ENCODE measurements at places on chromosomes 4 and X.
A peak's percentile ranks its signal among the peaks of the same experiment; 100 is the strongest.

DNA sequence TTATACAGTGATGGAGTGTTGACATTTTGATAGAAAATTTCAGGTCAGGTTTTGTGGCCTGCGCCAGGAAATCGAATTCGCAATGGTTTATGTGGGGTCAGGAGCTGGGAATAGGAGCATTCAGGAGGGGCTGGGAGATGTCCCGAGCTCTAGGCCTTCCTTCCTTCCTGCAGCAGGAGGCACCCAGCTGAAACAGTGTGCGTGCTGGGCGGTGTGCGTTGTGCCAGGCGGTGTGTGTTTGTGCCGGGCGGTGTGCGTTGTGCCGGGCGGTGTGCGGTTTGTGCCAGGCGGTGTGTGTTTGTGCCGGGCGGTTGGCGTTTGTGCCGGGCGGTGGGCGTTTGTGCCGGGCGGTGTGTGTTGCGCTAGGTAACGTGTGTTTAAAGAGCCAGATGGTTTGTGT is 1.7 kb downstream of the UVSSA start:
- no peak for DNase-seq

DNA sequence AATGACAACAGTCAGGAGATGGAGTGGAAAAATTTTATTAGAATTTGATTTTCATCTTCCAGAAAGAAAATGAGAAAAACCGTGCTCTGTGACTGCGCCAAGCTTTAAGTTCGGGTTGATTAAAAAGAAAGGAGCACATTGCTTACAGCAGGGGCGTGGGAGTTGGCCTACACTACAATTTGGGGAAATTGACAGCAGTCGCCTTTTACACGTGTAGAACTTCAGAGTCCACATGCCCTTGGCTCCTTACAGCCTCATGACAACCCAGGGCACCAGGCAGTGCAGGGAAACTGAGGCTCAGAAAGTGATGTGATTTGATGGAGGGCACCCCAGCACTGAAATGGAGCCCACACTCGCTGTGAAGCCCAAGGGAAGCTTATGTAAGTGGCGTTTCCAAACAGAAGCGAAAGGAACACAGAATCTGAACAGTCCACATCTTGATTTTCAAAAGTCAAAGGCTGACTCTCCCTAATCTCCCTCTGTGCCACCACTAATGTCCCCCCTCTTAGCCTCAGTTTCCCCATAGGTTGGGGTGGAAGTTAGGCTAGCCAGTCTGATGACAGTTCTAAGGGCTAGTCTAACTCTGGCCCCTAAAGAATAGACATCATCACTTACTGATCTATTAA is 5.5 kb downstream of the PPP2R2C start:
- peak; percentile 52 for DNase-seq

GRCh38 chrX:103783971-103784370 is 7.3 kb downstream of the PLP1 start:
- DNase-seq: peak; percentile 34

- DNase-seq: no peak
Observed at GRCh38 chr4:155639704-155640523, 26.7 kb upstream of the GUCY1A1 start.

GRCh38 chrX:9286234-9286633 is 178.6 kb upstream of the TBL1X start:
- DNase-seq: no peak

DNA sequence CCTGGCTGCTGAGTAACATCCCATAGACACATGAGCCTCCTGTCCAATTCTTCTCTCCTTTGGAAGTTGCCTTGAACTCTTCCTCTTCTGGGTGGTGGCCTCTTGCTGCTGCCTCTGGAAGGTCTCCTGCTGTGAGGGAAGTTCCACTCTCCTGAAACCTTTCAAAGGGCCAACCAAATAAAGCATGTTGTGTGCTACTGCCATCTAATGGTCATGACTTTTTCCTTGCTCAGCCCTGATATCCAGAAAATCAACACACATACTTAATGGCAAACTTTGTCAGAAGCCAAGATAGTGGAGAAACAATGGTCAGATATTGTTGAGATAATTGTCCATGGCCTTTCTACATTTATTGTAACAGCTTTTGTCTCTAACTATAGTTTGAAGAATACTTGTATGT is 19.1 kb upstream of the ZXDA start:
- DNase-seq: no peak

GRCh38 chr4:155769090-155769489 is 10.3 kb downstream of the GUCY1B1 start:
- DNase-seq: no peak

- no peak for DNase-seq
Observed at GRCh38 chr4:38985410-38986100, 46.7 kb downstream of the TMEM156 start.

DNA sequence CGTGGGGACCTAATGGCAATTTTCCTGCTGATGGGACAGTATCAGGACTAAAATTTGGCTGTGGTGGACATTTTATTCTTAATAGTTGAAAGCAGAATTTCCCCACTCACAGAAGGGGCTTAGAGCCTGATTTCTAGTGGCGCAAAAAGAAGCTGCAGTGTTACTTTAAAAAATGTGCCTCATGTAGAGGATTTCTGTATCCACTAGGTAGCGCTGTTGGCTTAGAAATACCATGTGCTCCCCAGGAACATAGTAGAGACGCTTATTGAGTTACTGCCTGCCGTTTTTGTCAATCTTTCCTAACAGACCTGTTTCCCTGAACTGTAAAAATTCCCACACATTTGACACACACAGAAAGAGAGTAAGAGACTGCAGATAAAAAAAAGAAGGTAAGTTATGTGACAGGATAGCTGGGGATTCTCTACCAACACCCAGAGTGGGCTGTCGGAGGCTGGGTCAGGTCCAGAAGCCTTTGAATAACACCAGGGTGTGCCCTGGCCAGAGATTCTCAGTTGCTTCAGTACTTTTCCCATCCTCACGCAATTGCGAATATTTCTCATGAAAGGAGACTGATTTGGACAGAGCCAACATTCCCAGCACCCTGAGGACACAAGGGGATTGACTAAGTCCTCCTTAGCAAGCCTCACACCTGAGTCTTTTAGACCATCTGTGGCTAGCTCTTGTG is 88.4 kb downstream of the ZXDA start:
- DNase-seq: no peak

GRCh38 chr4:124318292-124318691 is 394.2 kb downstream of the ANKRD50 start:
- no peak for DNase-seq

- no peak for DNase-seq
Observed at GRCh38 chr4:96833831-96834230, 993.9 kb downstream of the PDHA2 start.
